ENCODE measurements at places on chromosomes 13 and 19.

DNA sequence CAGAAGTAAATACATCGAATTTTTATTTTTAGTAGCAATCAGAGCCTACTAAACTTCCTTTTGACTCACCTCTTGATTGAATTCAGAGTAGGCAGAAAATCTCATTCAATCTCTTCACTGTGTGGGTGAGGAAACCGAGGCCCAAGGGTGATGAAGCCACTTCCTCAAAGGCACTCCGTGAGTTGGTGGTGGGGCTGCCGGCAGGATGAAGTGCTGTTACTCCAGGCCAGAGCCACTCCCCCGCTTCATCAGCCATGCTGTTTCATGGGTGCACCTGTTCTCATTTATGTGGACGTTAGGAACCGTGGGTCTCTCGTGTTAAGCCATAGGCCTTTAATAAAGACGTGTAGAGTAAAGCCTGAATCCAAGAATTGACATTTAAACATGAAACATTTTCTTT lies 13.2 kb downstream of the ING1 start:
- peak; percentile 83 for DNase-seq

DNA sequence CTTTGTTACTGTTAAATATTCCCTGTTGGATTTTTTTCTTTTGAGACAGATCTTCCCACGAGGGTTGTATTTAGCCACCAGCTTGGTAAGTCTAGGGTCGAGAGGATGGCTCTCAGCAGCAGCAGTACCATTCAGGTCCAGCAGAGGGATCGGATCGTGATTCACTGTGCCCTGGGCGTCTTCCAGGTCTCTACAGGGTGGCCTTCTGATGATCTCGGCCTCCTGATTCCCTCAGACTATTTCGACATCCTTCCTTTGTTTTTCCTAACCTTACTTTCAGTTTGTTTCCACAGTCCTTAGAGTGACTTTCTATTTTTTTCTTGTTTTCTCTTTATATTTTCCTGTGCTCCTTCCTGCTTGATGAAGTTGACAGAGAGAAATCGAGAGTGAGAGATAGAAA lies 1436.9 kb downstream of the UQCRFS1 start:
- DNase-seq = no peak

- no peak for DNase-seq
Measured at GRCh38 chr19:40741527-40742390, 8.5 kb downstream of the ACTMAP start.

GRCh38 chr19:4823577-4823976 lies 7.9 kb downstream of the TICAM1 start:
- DNase-seq = no peak

GRCh38 chr13:32497589-32497988 lies 41.0 kb downstream of the N4BP2L2 start:
- DNase-seq = no peak
